LHCN-M2 (cell line): ENCODE measurements at places on chromosomes 4 and X. TPM values are rescaled to one million over a fixed set of nuclear protein-coding genes. Genes with fewer than 3 reads are reported as not detected.
A peak's percentile ranks its signal among the peaks of the same experiment; 100 is the strongest.

DNA sequence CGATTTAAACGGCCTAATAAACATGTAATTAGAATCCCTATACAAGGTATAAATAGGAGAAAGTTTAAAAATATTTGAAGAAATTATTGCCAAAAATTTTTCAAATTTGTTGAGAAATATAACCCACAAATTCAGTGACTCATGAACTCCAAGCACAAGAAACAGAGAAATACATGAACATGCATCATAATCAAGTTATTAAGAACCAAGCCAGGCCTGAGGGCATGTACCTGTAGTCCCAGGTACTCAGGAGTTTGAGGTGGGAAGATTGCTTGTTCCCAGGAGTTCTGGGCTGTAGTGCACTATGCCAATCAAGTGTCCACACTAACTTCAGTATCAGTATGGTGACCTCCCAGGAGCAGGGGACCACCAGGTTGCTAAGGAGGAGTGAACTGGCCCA, 341.9 kb downstream of the CAMK2D start:
- DNase-seq: no peak

GRCh38 chr4:144699565-144699964, 53.6 kb downstream of the HHIP start:
- no peak for DNase-seq

DNA sequence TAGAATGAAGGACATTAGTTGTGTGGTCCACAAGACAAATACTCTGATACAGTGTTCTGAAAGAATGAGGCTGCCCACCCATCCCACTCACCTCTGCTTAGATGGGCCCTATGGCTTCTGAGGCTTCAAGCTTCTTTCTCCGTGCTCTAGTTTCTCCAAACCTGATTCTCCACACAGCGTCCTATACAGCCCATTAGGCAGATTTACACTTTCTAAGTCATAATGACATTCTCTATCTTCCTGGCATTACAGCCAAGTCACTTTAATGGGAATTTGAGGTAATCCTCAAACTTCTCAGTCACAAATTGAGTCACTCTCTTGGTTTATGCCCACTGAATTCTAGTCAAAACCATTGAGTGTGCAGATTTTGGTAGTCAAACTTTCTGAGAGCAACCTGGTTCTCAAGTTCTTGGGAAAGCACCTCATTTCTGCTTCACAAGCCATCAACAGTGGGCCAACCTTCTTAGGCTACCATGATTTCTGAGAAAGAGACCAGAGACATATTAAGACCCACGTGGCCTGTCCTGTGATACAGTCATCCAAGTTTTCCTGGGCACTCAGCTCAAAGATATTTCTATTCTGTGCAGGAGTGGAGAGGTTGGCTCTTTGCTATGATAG, 6.2 kb upstream of the SETD7 start:
- DNase-seq: no peak

DNA sequence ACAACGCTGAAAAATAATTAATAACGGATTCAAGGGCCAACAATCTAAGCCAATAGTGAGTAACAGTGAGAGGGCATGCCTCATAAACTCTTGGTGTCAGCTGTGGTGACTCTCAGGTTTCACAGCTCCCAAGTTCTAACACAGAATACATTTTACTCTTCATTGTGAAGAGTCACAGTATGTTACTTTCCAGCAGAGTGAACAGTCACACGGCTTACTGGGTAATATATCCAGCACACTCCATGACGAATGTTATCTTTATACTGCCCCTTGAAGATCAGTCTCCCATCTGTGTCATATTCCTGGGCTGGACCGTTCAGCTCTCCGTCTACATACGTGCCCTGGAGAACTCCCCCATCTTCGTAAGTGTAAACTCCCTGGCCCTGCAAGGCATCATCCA, 23.1 kb downstream of the SETD7 start:
- DNase-seq: peak; percentile 77

- no peak for DNase-seq
Measured at GRCh38 chrX:24200133-24200532, 50.6 kb downstream of the ZFX start.

Gene TLR3
- 4.9 and 5.4 TPM in 2 replicates for total RNA-seq

DNA sequence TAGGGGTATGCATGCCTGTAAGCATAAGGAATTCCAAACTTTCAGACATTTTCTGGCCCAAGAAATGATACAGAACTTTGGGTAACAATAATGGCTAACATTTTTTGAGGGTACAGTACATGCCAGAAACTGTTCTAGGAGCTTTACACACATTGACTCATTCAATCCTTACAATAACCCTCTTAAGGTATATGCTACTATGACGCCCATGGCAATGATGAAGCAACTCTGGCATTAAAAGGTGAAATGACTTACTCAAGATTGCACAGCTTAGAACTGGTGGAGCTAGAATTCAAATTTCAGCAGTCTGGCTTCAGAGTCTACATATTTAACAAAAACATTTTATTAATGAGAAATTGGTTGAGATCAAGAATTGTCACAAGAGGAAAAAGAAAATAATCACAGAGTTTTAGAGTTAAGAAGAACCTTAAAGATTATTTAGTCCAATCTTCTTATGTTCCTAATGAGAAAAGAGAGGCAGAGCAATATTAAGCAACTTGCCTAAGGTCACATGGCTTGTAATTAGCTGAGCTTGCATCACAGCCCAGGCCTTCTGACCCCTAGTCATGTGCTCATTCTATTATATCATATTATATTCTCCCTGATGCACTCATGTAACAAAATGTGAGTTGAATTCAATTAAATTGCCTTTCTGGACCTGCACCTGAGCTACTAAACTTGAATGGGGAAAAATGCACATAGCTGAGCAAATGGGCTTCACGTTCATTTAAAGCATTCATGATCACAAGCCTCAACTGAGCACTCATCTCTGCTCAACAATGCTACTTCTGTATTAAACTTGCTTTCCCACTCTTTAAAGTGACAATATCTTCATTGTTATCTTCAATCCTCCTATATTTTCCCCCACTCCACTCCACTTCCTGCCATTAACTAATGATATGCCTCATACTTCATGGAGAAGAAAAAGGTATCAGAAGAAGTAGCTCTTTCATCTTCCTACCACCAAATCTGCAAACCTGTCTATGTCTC, 73.2 kb downstream of the ENOX2 start:
- DNase-seq: no peak

DNA sequence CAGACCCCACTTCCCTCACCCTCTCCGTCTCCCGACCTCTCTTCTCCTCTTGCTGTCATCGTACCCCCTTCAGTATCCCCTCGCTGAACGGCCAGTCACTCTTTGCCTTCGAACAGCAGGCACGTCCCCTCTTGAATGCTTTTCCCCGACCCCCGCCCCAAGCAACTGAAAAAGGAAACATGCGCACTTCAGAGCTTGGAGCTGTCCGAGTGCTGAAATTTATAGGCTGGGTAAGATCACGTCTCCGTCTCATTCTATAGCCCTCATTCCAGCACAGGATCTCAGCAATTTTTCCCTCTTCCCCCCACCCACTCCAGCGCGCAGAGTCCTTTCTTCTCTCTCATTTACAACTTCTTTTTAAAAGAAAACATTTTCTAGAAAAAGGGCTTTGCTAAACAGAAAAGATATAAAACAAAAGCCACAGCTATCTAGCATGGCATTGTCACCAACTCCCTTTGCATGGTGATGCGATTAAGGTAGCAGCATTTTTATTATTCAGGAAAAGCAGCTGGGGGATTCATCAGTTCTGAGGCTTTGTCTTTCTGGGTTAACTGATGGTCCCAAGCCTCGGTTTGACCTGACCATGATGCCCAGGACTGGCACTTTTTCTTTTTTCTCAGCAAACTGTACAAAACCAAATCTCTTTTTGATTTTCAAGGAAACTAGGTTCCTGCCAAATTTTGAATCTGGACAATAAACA, at the start of gene GLRA2:
Gene GLRA2, plus strand, starts transcription at position 247 of the 700 bp plus-strand sequence. CDS start 522 bp downstream, outside the sequence.
- DNase-seq: peak; percentile 3

- DNase-seq: no peak
Measured at GRCh38 chr4:82247629-82248028, 126.2 kb downstream of the HNRNPD start.

GRCh38 chr4:7985891-7986441, 46.3 kb upstream of the AFAP1 start:
- DNase-seq: no peak

Gene MAGEB17
- 0.13 TPM in 1 of 2 replicates, not detected in the other for total RNA-seq

GRCh38 chr4:91322961-91323360, 980.8 kb upstream of the GRID2 start:
- no peak for DNase-seq

- DNase-seq: peak; percentile 51
Measured at GRCh38 chr4:144647095-144647561, 1.2 kb downstream of the HHIP start.

GRCh38 chrX:19514791-19515614, at the start of gene MAP3K15:
TSS of gene MAP3K15 (minus strand) at chrX:19515508. CDS start at chrX:19515261, 247 bp downstream.
- peak; percentile 5 for DNase-seq

Gene COX7B2
- total RNA-seq: not detected in 2 replicates

Gene DGKQ
- 15.8 and 20.6 TPM in 2 replicates for total RNA-seq

DNA sequence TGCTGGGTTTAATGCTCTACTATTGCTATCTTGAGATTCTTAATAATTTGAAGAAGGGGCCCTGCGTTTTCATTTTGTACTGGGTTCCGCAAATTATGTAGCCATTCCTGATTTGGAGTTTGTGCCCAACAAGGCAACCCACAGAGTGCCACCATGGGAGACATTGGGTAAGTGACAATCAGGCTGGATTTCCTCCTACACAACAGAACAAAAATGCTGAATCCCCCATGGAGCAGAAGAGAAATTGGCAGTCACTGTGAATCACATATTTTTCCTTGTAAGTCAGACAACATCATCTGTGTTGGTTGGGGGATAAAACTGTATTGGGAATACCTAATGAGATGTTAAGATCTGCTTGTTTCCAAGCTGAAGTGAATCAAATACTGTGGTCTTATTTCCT, 80.9 kb downstream of the CNGA2 start:
- DNase-seq: no peak

Gene ANKRD50
- 13.0 and 16.3 TPM in 2 replicates for total RNA-seq

DNA sequence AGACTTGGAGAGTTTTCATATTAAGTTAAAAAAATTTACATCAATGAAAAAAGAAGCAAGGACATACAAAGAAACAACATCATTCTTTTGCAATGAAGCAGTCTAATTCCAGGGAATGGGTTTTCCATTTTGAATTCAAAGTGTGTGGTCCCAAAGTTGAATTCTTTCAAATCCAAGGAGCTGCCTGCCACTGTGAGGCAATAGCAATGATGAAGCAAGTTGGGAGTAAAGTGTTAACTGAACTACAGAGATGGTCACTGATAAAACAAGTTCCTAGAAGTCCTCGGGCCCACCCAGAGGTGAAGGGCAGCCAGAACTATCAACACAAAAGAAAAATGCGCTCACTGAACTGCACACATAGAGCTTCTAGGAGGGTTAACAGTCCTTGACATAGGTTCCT, 115.9 kb downstream of the RAB28 start:
- no peak for DNase-seq

Gene FAM114A1
- 208 and 240 TPM in 2 replicates for total RNA-seq

DNA sequence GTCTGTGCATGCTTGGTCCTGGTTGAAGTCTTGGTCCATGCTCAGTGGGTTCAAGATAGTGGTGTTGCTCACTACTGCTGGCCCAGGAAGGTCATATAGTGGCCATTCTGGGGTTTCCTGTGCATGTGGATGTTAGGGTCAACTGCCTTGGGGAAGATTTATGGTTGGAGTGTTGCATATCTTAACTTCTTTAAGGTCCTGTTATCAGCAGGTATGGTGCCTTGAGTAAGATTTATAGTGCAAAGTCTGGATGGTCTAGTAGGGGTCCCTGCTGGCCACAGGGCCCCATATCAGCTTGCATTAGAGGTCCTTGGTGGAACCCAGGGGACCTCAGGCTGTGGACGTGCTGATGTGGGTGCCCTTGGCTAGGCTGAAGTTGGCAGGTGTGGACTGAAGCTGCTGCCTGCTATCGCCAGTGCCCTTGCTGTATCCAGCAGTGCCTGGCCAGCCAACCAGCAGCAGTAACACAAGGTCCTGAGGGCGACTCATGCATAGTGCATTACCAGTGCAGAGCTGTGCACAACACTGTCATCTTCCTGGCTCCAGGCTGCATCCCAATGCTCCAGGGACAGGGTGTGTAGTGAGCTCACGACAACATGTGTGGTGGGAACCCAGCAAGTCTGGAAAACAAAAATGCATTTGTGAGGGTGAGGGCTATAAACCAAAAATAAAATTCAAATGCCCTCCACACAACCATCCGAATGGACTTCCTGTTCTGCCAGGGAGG, 61.0 kb downstream of the BEX3 start:
- DNase-seq: no peak

DNA sequence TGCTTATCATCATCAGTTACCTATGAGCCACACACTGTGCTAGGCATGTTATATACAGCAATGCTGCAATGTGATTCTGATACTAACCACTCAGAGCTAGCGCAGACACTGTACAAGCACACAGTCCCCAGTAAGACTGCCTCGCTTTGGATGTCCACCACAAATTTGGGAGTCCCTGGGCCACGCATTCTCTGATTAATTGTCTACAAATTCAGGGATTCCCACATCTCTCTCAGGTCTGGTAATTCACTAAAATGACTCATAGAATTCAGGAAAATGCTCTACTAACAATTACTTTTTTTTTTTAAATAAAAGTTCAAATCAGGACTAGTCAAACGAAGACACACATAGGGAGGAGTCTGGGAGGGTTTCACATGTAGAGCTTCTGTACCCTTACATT, 652.1 kb upstream of the AADAT start:
- no peak for DNase-seq

Gene ETDA
- not detected in 2 replicates for total RNA-seq

Gene LGI2
- not detected in 2 replicates for total RNA-seq

DNA sequence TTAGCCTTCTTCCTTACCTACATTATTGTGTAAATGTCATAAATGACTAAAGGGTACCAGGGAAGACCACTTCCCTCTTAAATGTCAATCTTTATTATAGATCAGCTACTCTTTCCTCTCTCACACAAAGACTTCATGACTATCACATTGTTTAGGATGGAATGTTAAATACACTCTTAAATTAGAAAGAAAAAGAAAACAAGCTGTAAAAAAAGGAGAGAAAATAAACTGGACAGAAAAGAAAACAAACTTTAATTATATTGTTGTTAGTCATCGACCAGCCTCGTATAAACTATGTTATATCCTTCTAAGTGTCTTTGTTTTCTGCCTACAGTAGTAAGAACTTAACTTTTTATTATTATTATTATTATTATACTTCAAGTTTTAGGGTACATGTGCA, 666.4 kb upstream of the NR3C2 start:
- no peak for DNase-seq

DNA sequence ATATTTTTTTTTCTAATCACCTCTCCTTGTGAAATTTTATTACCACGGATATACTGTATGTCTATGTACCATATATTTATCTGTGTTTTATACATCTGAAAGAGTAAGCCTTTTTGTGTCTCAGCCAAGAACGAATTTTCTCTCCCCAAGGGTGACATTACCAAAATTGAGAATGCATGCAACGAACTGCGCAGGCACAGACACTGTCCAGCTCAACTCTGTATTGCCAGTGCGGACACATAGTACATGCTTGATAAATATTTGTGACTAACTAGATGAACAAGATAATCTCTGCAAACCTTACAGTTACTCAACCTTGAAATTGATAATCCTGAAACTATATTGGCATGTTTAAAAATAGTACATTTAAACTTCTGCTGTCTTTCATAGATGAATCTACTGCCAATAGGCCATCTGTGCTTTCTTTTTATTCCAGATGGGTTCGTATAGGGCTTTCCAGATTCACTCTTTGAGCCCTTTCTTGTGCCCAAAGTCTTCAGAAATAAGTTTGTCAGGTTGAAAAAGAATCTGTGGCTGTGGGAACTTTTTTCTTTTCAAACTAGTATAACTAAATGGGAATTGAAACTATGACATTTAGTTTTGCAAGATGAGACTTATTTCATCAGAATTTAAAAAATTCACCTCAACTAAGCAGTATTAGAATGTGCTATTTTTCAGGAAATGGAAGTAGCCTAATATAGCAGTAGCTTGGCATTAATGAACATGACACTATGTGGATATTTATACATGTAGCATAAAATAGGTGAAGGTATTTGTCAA, 38.9 kb downstream of the DTHD1 start:
- DNase-seq: no peak
